IPS-NIHi11 (cell line): ENCODE measurements at places on chromosomes 1 and 21.

GRCh38 chr1:86151427-86151826 is 5.1 kb downstream of the COL24A1 start:
- DNase-seq: no peak

GRCh38 chr1:1914101-1914970 is 724 bp upstream of the CALML6 start:
- DNase-seq: no peak

DNA sequence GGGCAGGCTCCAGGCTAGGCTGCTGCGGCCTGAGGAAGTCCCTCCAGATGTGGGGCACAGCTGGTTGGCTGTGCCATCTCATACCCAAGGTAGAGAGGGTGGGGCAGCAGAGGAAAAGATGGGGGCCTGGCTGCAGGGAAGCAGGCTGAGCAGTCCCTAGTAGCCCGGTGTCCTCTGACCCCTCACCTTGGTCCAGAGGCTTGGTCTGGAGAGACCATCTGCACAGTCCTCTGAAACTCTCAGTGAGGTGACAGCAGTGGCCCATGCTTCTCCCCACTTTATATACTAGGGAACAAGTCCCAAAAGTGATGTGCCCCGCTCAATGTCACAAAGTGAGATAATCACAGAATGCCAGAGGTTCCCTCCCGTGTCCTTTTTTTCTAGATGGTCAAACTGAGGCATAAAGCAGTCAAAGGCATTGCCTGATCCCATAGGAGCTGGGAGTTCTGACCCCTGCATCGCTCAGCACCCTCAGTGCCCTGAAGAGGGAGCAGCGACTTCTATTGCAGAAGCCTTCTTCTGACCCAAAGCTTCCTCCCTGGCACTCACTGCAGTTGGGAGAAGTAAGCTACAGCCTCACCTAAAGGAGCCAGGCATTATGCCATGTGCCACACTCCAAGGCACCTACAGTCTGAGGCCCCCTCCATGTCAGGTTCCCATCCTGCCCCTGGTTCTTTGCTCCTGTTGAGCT is 45.5 kb downstream of the TRABD2B start:
- no peak for DNase-seq

DNA sequence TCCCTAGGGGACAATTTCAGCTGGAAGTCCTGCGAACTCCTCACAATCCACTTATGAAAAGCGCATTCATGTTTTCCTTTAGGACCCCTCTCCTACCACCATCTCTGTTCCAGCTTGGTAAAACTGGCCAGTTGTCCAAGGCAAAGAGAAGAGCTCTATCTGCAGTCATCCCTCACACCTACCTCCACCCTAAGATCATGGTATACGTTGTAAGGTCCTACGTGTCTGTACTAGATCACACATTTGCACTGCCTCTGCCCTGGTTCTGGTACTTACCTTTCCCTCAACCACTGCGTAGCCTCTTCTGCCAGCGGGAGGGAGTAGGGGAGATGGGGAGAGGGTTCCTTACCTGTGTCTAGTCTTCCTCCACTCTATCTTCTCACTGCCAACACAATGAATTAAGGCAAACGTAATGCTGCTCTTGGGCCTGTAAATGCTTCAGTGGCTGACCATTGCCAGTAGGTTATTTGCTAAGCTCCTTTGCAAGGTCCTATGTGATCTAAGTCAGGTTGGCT is 739 bp upstream of the NUP133 start:
- no peak for DNase-seq

GRCh38 chr1:165411396-165411795 is 33.5 kb downstream of the RXRG start:
- DNase-seq: no peak

DNA sequence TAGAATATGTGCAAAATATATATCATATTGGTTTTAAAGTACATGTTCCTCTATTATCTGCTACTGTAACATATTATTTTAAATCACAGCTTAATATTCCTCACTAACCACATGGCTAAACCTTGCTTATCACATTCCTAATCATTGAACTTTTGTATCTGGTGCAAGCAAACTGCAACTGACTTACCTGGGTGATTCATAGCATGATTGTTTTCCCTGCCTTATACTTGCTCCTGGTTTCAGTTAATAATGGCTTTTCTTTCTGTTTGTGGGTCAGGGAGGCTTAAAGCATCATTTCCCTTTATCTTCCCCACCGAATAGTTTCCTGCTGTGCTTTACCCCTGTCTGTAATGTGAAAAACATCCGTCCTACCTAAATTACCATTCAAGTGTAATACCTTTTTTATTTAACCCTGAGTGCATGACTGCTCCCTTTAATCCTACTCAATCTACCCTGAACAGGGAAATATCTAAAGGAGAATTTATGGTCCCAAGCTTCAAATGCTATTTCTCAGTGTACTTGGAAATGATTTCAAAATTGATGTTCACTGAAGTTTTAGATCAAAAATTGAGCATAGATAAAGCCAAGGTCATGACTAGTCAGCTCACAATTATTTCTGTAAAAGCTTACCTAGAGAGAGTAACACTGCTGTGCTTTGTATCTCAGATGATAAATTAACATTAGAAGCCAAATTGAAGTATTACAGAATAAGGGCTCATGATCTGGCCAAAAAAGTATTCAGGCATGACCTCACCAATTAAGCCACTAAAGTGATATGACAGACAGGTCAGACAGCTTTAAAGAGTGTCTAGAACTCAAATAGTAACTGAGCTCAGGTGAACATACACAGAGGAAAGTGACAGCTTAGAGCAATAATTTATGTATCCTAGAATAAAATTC is 507.1 kb downstream of the BRINP3 start:
- peak; percentile 22 for DNase-seq

DNA sequence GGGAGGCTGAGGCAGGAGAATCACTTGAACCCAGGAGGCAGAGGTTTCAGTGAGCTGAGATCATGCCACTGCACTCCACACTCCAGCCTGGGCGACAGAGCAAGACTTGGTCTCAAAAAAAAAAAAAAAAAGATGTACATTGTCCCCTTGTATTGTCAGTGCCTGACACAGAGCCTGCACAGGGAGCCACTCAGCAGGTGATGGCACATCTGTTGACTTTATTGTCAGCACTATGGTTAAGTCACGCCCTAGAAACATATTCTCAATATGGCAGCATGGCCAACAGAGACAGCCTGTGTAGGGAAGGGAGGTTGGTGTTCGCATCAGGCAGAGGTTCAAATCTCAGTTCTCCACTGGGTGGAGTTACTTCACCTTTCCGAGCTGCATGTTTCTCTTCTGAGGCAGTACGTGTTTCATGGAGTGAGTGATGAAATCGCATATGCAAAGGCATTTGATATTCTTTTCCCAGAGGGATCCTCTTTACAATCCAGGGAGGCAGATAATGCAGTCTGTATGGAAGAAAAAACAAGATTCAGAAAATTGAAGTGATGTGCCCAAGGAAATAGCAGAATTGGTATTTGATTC is 20.6 kb downstream of the LAMC2 start:
- DNase-seq: no peak

DNA sequence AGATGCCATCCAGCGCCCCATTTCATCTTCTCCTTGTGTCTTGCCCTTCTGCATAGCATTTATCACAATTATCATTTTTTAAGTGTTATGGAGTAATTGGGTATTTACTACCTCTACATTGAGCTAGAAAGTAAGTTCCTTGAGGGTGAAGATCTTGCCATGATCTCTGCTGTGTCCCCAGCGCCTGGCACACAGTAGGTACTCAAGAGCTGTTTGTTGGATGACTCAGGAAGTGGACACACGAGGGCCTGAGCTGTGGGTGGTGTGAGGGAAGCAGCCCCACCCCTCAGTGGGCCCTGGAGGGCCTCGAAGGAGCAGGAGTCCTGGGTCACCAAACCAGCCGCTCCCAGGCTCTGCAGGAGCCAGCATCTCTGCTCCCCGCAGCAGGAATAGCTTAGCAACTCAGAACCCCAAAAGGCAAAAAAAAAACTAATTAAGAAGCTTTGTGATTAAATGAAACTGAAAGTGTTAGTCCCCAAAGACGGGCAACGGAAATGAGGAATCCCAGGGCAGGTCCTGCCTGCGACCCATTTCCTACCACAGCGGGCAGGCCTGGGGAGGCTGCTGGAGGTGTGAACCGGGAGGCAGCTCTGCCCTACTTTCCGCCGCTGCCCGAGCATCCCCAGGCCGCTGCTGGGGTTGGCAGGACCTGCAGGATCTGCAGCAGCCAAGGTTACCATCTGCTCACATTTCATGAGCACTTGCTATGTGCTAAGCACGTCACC is 87.7 kb downstream of the LACTBL1 start:
- no peak for DNase-seq

- peak; percentile 87 for DNase-seq
Observed at GRCh38 chr1:167489571-167490340, 28.6 kb downstream of the CD247 start.
